ENCODE measurements at places on chromosomes 6 and 20. TPM values are rescaled to one million over a fixed set of nuclear protein-coding genes. Genes with fewer than 3 reads are reported as not detected.

Gene MAFB
- 35.5 TPM for total RNA-seq

Gene OPRL1
- 0.42 TPM for total RNA-seq

Gene C20orf141
- total RNA-seq = not detected

Gene REV3L
- total RNA-seq = 38.9 TPM

DNA sequence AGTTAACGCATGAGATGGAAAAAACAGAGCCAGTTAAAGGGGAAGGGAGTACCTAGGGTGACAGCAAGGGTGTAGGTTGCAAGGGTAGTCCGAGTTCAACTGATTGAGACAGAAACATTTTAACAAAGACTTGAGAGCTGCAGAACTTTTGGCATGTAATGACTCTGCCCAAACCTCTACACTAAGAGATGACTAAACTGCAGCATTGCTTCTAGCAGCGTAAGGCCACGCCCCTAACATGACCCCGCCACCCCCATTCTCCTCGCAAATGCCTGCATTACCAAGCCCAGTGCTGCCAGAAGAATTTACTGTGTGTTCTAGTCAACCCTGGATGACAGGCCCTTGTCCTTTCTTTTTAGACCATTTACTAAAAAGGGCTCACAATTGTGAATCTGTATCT, 6.3 kb upstream of the HINT3 start:
- no peak for DNase-seq

- DNase-seq = no peak
Measured at GRCh38 chr20:32610472-32611218, 25.5 kb upstream of the NOL4L start.

DNA sequence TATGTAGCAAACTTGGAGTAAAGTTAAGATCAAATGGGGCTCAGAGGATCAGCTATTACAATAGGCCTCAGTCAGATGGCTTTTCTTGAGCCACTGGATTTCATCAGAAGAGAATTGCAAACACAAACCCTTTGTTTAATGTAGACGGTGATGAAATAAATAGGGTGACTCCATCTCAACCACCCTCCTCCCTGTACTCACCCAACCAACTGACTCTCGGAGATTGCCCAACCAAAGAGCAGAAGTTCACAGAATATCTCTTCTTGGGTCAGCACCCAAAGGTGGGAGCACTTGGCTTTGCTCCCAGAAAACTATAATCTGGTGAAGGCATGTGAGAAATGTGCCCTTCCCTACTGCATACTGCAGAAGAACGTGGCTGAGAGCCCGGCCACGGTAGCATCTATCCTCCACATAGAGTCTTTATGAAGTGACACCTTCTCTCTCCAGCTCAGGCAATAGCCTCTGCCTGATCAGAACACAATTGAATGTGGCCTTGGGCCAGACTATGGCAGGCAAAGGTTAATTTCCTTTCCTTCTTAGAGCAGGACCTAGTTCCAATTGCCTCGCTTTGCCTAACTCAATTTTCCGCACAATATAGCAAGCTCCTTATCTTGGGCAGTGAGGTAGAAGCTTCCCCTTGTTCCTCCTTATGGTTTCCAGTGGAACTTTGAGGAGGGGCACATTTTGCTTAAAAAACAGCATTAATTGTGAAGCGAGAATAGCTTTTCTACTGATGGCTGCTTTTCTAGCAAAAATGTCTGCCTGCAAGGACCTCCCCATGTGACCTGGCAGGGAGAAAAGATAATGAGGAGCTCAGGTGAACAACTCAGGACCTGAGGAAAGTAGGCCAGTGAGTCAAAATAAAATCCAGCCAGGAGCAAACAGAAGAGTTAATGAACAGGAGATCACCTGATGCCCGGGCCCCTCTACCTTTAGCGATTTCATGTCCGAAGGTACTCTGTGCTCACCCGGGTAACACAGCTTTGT, 79.4 kb downstream of the GFOD1 start:
- DNase-seq = no peak

- peak; percentile 72 for DNase-seq
Measured at GRCh38 chr6:169766232-169766631, 14.8 kb downstream of the ERMARD start.

- no peak for DNase-seq
Measured at GRCh38 chr6:66344796-66345195, 637.8 kb upstream of the EYS start.

DNA sequence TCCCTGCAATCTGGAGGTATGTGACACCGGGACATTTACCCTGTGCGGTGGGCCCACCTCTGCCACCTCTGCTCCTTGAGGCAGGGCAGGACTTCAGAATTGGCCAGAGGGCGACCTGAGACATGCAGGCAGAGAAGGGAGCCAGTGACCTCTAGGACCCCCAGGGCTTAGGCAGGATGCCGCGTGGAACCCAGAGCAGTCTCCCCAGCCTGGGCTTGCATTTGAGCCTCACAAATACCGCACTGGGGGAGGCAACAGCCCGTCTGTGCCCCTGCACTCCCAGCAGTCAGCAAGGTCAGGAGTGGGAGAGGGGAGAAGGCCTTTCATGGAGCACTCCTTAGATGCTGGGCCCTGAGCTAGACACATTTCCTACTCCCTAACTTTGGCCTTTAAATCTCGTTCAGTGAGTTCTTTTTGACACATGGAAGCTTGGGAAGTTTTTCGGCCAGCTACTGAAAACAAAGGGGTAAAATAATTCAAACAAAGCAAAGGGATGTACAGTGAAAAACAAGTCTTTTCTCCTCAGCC, 41.7 kb downstream of the C20orf203 start:
- DNase-seq = no peak

GRCh38 chr6:50145125-50145524, 95.4 kb upstream of the DEFB112 start:
- no peak for DNase-seq
